ENCODE measurements at places on chromosomes 12 and 14.

GRCh38 chr14:103385929-103386712, 906 bp downstream of the MARK3 start:
- DNase-seq = no peak

DNA sequence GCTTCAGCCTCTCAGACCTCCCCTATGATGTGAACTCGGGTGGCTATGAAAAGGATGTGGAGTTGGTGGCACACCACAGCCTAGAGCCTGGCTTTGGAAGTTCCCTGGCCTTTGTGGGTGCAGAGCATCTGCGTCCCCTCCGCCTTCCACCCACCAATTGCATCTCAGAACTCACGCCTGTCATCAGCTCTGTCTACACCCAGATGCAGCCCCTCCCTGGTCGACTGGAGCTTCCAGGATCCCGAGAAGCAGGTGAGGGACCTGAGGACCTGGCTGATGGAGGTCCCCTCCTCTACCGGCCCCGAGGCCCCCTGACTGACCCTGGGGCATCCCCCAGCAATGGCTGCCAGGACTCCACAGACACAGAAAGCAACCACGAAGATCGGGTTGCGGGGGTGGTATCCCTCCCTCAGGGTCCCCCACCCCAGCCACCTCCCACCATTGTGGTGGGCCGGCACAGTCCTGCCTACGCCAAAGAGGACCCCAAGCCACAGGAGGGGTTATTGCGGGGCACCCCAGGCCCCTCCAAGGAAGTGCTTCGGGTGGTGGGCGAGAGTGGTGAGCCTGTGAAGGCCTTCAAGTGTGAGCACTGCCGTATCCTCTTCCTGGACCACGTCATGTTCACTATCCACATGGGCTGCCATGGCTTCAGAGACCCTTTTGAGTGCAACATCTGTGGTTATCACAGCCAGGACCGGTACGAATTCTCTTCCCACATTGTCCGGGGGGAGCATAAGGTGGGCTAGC, 7.0 kb upstream of the RPS26 start:
- no peak for DNase-seq

DNA sequence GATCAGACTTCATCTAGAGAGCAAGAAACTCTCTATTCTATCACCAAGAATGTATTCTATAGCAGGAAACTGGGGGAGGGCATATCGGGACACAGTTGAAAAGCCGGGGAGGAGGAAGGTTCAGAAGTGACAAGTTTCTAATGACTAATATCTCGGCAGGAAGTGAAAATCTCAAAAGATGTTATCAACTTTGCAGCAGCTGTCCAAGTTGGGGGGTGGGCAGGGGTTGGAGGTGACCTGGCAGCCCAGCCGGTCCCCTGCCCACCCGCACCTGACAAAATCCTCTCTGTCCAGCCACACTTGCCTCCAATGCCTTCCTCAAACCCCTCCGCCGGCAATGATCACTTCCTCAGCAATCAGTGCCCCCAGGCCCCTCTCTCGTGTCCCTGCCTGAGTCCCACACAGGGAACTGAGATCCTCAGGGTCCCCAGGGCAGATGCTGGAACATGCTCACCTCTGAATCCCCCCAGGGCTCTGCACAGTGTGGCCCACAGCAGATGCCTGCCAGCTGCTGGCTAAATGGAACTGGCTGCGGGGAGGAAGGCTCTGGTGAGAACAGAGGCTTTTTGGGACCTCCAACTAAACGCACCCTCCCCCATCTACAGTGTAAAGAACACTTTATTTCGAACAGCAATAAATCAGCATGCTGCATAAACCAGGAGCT, 43.9 kb downstream of the CCDC88C start:
- DNase-seq = no peak

- DNase-seq = no peak
Observed at GRCh38 chr12:3836641-3837040, 36.6 kb downstream of the PARP11 start.

DNA sequence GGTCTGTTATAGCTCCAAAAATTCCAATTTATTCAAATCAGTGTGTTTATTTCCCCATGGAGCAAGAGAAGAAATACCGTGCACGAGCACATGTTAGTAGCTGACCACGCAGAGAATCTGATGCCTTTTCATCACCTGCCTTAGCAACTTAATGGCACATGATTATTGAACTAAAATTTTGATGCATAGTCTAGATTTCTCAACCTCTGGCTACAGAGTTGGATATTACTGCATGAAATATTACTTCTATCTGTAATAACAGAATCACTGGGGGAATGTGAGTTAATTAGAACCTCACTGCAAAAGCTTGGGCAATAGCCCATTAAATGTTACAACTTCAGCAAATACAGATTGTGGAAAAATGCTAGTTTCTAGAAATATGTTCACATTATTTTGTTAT, 335.8 kb downstream of the FLRT2 start:
- DNase-seq = no peak

DNA sequence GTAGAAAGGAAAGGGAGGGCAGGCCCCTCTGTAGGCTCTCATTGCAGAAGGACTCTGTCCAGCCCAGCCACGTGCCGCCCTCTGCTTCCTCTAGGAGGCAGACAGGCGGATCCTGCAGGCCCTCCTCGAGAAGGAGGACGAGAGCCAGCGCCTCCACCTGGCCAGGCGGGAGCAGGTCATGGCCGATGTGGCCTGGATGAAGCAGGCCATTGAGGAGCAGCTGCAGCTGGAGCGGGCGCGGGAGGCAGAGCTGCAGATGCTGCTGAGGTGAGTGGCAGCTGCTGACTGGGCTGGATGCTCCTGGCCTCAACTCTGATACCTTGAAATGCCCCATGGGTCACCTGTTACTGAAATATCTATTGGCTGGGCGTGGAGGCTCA, 10.9 kb downstream of the TCHP start:
- no peak for DNase-seq

GRCh38 chr12:110670161-110670701, 18.7 kb downstream of the HVCN1 start:
- DNase-seq = no peak

DNA sequence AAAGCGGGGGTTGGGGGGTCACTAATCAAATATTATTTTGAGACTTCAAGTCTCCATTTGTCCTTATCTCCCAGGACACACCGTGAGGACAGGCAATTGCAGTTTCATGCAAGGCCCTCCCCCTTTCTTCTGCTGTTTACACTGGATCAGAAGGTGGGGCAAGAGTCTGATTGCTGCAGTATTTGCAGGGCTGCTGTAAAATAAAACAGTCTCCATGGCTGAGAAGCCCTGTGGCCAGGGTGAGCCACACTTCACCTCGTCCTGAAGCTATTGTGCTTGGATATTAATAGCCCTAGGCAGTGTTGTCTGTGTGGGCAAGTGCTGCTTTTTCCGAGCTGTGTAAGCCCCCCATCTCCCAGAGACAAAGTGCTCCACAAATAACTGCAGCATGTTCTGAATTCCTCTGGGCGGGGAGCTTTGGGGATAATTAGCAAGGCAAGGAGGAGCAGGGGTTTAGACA, 187.4 kb upstream of the NTF3 start:
- DNase-seq = no peak

GRCh38 chr12:2095878-2096277, 43.1 kb downstream of the CACNA1C start:
- no peak for DNase-seq

DNA sequence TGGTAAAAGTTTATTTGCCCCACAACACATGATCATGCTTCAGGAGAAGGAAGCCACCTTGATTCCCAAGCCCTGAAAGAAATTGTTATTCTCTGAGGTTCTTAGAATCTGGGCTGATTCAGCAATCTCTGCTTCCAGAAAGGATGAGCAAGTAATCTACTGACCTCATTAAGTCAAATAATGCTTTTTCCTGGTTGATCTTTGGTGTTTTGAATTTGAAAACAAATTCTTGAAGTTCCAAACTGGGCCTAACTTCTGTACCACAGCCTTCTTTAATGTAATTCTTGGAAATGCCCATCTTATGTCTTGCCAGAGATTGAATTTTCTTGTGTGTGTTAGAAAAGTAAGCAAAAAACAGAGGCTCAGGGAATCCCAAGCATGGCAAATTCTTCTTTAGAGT, 319.2 kb upstream of the DDHD1 start:
- no peak for DNase-seq

GRCh38 chr12:62709311-62709710, 225.6 kb downstream of the PPM1H start:
- DNase-seq = no peak

DNA sequence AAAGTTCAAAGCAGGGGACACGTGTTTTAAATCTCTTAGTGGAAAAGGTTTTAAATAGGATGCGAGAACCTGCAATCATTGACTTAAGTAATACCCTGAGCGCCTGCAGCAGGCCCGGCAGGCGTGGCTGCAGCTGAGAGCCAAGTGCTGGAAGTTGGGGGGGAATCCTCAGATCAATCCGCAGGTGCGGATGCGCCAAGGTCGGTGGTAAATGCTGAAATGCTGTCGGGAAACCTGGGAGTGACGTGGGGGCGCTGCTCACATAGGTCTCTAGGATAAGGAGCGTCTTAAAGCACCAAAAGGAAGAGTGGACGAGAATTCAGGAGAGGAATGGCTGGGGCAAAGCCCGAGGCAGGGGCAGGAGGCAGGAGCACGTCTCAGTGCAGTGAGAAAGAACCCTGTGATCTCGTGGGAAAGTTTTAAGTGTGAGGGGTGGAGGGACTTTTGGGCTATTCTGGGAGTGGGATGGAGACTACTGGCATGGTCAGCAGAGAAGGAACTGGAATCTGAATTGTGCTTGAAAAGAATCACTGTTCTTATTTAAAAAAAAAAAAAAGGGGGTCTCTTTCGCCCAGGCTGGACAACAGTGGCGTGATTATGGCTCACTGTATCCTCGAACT, 883 bp upstream of the CDCA4 start:
- DNase-seq = no peak

DNA sequence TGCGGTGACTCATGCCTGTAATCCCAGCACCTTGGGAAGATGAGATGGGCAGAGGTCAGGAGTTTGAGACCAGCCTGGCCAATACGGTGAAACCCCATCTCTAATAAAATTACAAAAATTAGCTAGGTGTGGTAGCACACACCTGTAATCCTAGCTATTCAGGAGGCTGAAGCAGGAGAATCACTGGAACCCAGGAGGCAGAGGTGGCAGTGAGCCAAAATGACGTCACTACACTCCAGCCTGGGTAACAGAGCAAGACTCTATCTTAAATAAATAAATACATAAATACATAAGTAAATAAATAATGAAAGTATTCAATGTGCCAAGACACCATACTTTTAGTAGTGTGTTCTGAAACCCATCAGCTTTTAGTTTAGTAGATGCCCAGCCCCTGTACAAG, 308.1 kb upstream of the FLRT2 start:
- no peak for DNase-seq
